Activated naive CD4-positive, alpha-beta T cell (primary cell): ENCODE measurements at places on chromosomes 6 and 20.

GRCh38 chr6:110554966-110555460, 78.6 kb upstream of the SLC22A16 start:
- DNase-seq = no peak

GRCh38 chr6:1200081-1200408, 111.9 kb upstream of the FOXQ1 start:
- no peak for DNase-seq

GRCh38 chr6:131049608-131050007, 13.4 kb downstream of the EPB41L2 start:
- no peak for DNase-seq

DNA sequence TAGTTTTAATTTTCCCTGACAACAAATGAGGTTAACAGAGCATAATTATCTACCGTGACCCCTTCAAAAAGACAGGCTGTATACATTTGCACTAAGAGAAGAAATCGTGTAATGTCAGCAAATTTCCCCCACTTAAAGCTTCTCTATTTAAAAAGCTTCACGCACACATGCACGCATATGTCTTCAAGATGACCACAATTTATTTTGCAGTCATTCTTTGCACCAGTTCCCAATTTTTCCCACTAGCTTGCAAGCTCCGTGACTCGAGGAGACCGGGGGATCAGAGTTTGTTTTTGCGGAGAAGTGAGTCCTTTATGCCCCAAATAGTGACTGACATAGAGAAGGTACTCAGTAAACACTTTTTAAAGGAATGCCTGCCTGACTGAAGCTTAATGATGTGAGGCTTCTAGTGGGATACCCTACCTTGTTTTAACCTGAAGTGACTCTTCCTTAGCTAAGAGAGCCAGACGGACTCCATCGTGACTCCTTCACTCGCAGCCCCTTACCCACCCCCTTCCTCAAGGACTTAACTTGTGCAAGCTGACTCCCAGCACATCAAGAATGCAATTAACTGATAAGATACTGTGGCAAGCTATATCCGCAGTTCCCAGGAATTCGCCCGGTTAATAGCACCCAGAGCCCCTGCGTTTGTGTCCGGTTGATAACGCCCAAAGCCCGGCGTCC, 9.3 kb upstream of the NQO2 start:
- peak; percentile 4 for DNase-seq

DNA sequence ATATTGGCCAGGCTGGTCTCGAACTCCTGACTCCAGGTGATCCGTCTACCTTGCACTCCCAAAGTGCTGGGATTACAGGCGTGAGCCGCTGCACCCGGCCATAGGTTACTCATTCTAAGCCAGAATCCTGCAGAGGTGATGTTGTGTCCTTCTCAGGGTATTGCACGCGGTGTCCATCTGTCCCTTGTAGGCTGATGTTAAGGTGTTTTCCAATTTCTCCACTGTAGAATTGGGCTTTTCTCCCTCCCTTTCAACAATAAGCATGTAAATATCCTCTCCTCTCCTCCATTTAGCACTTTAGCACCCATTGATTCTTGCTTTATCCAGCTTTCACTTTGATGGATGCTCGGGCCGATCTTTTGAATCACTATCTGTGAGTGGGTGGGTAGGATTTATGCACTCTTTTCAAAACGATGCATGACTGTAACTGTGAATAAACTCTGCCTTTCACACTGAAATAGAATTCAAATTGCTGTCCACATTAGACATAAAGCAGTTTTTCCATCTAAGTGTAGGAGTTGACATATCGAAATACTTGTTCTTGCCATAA, 52.6 kb downstream of the ZBTB2 start:
- no peak for DNase-seq

- DNase-seq = no peak
Measured at GRCh38 chr20:38231531-38232121, 28.9 kb downstream of the KIAA1755 start.

GRCh38 chr20:18678549-18679419, 90.9 kb downstream of the DTD1 start:
- DNase-seq = no peak
